Uterine smooth muscle cell (primary cell): ENCODE measurements at places on chromosomes 6 and 20. TPM values are rescaled to one million over a fixed set of nuclear protein-coding genes. Genes with fewer than 3 reads are reported as not detected.

SOBP gene
- total RNA-seq = 10.2 and 15.4 TPM in 2 replicates

EBF4 gene
- 1.2 and 4.1 TPM in 2 replicates for total RNA-seq

ADGB gene
- total RNA-seq = not detected in 2 replicates

CST3 gene
- 117 and 151 TPM in 2 replicates for total RNA-seq

CST4 gene
- total RNA-seq = 0.22 and 0.75 TPM in 2 replicates

PLCB4 gene
- 1.9 and 2.1 TPM in 2 replicates for total RNA-seq

VIP gene
- not detected in 2 replicates for total RNA-seq

SLC22A1 gene
- 0.62 and 0.77 TPM in 2 replicates for total RNA-seq

KIF25 gene
- total RNA-seq = not detected in 2 replicates

KCNK5 gene
- under 0.01 and 0.11 TPM in 2 replicates for total RNA-seq

KIAA1586 gene
- total RNA-seq = 17.5 and 18.5 TPM in 2 replicates

ROS1 gene
- 2.0 TPM in 2 replicates for total RNA-seq

TM9SF4 gene
- 25.5 and 35.4 TPM in 2 replicates for total RNA-seq

HLA-DRB1 gene
- not detected in 2 replicates for total RNA-seq

CLPSL1 gene
- total RNA-seq = not detected in 2 replicates

SLPI gene
- total RNA-seq = not detected in 2 replicates

ZC3H12D gene
- 0.11 and 0.37 TPM in 2 replicates for total RNA-seq

MUCL3 gene
- not detected in 2 replicates for total RNA-seq

GJA10 gene
- not detected in 2 replicates for total RNA-seq

LRRN4 gene
- not detected in 2 replicates for total RNA-seq

RSPO3 gene
- total RNA-seq = 2.6 and 3.7 TPM in 2 replicates

TPBG gene
- 93.1 and 100 TPM in 2 replicates for total RNA-seq

DDX27 gene
- total RNA-seq = 42.4 and 48.5 TPM in 2 replicates

TSHZ2 gene
- 1.2 and 1.5 TPM in 2 replicates for total RNA-seq

LPA gene
- not detected in 2 replicates for total RNA-seq

MEI4 gene
- not detected in 2 replicates for total RNA-seq

GHRH gene
- total RNA-seq = not detected in 2 replicates

STAU1 gene
- total RNA-seq = 41.4 and 45.1 TPM in 2 replicates

GTSF1L gene
- total RNA-seq = not detected in 2 replicates

CDC5L gene
- 25.7 and 32.3 TPM in 2 replicates for total RNA-seq

DOK5 gene
- 14.6 and 15.6 TPM in 2 replicates for total RNA-seq

LHFPL5 gene
- total RNA-seq = not detected in 2 replicates

GNAS-AS1 gene
- total RNA-seq = 0.87 and 1.00 TPM in 2 replicates

KCNB1 gene
- under 0.01 and 0.12 TPM in 2 replicates for total RNA-seq

MACROD2 gene
- total RNA-seq = 0.66 and 3.6 TPM in 2 replicates

COX4I2 gene
- not detected in 2 replicates for total RNA-seq

ZNF391 gene
- total RNA-seq = 1.7 and 3.0 TPM in 2 replicates

HSPA1L gene
- 0.89 and 1.7 TPM in 2 replicates for total RNA-seq

SERPINB1 gene
- total RNA-seq = 2.5 and 5.6 TPM in 2 replicates

BPI gene
- 0.12 TPM in 1 of 2 replicates, not detected in the other for total RNA-seq

BRD2 gene
- 95.3 and 96.0 TPM in 2 replicates for total RNA-seq

GGTLC1 gene
- total RNA-seq = not detected in 2 replicates

INSM1 gene
- not detected in 2 replicates for total RNA-seq

YIPF3 gene
- 72.5 and 97.2 TPM in 2 replicates for total RNA-seq

SOX18 gene
- total RNA-seq = 0.12 TPM in 1 of 2 replicates, not detected in the other

CPXM1 gene
- 3.5 and 4.8 TPM in 2 replicates for total RNA-seq

ITPA gene
- 35.9 and 39.1 TPM in 2 replicates for total RNA-seq

NFKBIL1 gene
- total RNA-seq = 26.0 and 36.1 TPM in 2 replicates

UTRN gene
- total RNA-seq = 126 and 155 TPM in 2 replicates

GID8 gene
- total RNA-seq = 32.4 and 39.7 TPM in 2 replicates

PGC gene
- not detected in 2 replicates for total RNA-seq

FOXP4 gene
- 2.8 and 4.0 TPM in 2 replicates for total RNA-seq

ZSCAN31 gene
- 7.9 and 19.7 TPM in 2 replicates for total RNA-seq

TMEM74B gene
- total RNA-seq = 0.11 TPM in 1 of 2 replicates, not detected in the other
